Activated naive CD8-positive, alpha-beta T cell treated with anti-CD3 and anti-CD28 coated beads, Interleukin-2, amount 10 ng/mL, durations not matched to agents 7 days and 5 days (primary cell): ENCODE measurements at places on chromosomes 5 and 9. TPM values are rescaled to one million over a fixed set of nuclear protein-coding genes. Genes with fewer than 3 reads are reported as not detected.

GRCh38 chr9:34379334-34380033, 2.8 kb upstream of the MYORG start:
- peaks cover 29% of the 10 kb centered on the region for H3K4me1 ChIP-seq
- peak overlapping the region; percentile 86 for H3K27ac ChIP-seq
- DNase-seq: peak; percentile 88
- peak overlapping the region; percentile 89 for H3K4me3 ChIP-seq
- peaks cover 10% of the 10 kb centered on the region for H3K27me3 ChIP-seq

DNA sequence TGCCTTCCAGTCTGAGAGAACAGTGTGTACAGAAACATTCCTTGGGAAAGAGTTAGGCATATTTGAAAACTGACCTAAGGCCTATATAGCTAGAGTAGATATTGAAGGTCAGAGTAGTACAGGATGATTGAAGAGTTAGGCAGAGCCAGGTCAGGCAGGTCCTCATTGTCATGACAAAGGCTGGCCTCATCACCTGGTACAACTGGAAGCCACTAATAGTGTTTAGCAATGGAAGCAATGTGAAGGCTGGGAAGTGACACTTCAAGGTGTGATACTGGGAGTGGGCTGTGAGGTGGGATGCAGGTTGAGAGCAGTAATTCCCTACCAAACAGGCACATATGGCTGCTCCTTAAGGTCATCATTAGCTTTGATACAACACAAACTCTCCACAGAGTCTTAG, 123.6 kb upstream of the CCNH start:
- H3K36me3 ChIP-seq: no peaks in the 10 kb centered on the region
- H3K27me3 ChIP-seq: no peaks in the 10 kb centered on the region
- H3K27ac ChIP-seq: no peak overlapping the region
- H3K4me1 ChIP-seq: no peaks in the 10 kb centered on the region

DNA sequence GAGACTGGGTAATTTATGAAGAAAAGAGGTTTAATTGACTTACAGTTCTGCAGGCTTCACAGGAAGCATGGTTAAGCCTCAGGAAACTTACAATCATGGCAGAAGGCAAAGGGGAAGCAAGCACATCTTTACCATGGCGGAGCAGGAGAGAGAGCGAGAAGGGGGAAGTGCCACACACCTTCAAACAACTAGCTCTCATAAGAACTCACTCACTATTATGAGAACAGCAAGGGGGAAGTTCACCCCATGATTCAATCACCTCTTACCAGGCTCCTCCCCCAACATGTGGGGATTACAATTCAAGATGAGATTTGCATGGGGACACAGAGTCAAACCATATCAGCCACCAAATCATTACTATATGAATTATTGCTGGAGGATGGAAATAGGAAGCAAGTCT, 30.3 kb upstream of the STX17 start:
- no peak overlapping the region for H3K27ac ChIP-seq
- H3K27me3 ChIP-seq: peaks cover 4% of the 10 kb centered on the region
- H3K36me3 ChIP-seq: peaks cover 2% of the 10 kb centered on the region
- H3K4me3 ChIP-seq: no peak overlapping the region

- H3K27me3 ChIP-seq: peaks cover 63% of the 10 kb centered on the region
- no peak overlapping the region for H3K27ac ChIP-seq
- peak; percentile 40 for DNase-seq
- H3K4me3 ChIP-seq: peak overlapping the region; percentile 57
- H3K4me1 ChIP-seq: peaks cover 5% of the 10 kb centered on the region
- no peaks in the 10 kb centered on the region for H3K36me3 ChIP-seq
Measured at GRCh38 chr9:101486693-101487442, 46.8 kb upstream of the RNF20 start.

DNA sequence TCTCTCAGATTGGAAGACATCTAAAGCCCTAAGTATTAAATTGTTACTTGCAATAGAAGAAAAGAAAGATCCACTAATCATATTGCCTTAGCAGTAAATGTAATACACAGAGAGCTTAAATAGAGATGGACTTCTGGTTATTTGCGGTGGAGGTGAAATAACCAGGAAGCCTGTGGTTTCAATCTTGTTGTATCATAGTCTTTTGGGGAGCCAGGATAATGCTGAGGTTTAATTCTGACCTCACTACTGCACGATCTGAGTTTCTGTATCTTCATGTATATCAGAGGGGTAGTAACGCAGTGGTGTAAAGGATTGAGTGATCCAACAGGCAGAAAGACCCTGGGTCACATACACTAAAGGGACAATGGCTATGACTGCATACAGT, 71.7 kb downstream of the ANKRD55 start:
- H3K4me1 ChIP-seq: peaks cover 36% of the 10 kb centered on the region
- no peaks in the 10 kb centered on the region for H3K36me3 ChIP-seq
- no peak for DNase-seq

Gene RNF224
- total RNA-seq: not detected

Gene PROP1
- not detected for total RNA-seq

Gene TSSK1B
- not detected for total RNA-seq

Gene FRMD3
- total RNA-seq: 1.2 TPM
